ENCODE measurements at places on chromosomes 2 and 18.
A peak's percentile ranks its signal among the peaks of the same experiment; 100 is the strongest.

DNA sequence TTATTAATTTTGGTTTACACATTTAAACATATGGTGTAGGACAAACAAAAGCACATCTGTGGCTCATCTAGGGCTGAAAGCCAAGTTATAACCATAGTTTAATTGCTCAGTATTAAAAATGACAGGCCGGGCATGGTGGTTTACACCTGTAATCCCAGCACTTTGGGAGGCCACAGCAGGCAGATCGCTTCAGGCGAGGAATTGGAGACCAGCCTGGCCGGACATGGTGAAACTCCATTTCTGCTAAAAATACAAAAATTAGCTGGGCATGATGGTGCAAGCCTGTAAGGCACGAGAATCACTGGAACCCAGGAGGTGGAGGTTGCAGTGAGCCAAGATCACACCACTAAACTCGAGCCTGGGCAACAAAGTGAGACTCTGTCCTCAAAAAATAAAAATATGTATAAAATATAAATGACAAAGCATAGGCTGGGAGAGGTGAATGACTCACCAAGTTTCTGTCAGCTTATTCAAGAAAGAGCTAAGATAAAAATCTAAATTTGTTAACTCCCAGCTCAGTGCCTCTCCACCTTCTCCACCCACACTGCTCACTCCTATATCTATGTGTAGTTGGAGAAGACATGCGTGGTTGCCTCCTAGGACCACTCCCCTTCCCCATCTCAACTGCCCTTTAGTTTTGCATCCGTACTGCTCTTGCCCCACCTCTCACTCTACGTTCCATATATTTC, 79.2 kb upstream of the PID1 start:
- DNase-seq = no peak
- no peak overlapping the region for H3K27ac ChIP-seq
- H3K27me3 ChIP-seq = no peaks in the 10 kb centered on the region
- H3K4me3 ChIP-seq = no peak overlapping the region
- H3K4me1 ChIP-seq = no peaks in the 10 kb centered on the region

DNA sequence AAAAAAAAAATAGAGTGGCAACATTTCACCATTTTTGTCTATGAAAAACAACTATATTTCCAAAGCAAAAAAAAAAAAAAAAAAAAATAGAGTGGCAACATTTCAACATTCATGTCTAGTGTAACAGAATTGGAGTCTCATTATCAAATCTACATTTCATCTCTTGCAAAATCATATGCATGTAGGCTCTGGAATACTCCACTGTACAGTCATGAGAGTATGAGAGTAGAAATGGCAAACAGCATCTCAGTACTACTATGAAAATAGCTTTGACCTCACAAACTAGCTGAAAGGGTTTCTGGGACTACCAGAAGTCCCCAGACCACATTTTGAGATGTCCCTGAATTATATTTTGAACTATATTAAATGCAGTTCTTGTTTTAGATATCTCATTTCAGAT, 82.8 kb downstream of the SMAD2 start:
- no peak overlapping the region for H3K4me3 ChIP-seq
- DNase-seq = no peak
- H3K4me1 ChIP-seq = no peaks in the 10 kb centered on the region
- no peak overlapping the region for H3K27ac ChIP-seq

GRCh38 chr2:200297100-200297499, 9.4 kb upstream of the SPATS2L start:
- H3K27ac ChIP-seq = no peak overlapping the region
- H3K4me1 ChIP-seq = peaks cover 18% of the 10 kb centered on the region
- no peak overlapping the region for H3K4me3 ChIP-seq
- DNase-seq = no peak
- no peaks in the 10 kb centered on the region for H3K36me3 ChIP-seq

DNA sequence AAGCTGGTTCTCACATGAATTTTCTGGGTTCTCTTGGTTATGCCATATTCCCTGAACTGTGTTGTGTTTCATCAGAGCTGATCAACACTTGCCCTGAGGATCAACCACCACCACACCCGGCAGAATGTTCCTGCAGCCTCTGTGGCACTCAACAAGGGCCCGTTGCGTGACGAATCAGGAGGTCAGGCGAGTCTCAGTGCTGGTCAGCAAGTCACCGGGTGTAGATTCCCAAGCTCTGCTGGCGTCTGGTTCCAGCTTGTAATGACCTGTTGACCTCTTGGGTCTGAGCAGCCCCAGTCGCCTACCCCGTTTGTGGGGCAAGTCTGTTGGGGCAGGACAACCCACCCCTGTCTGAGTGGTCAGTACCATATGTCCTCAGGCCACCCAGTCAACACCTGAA, 46.0 kb downstream of the ADCY3 start:
- no peaks in the 10 kb centered on the region for H3K4me1 ChIP-seq
- no peak for DNase-seq
- H3K4me3 ChIP-seq = no peak overlapping the region
- H3K27ac ChIP-seq = no peak overlapping the region

- H3K27ac ChIP-seq = no peak overlapping the region
- DNase-seq = no peak
- H3K4me3 ChIP-seq = no peak overlapping the region
- no peaks in the 10 kb centered on the region for H3K4me1 ChIP-seq
- H3K36me3 ChIP-seq = no peaks in the 10 kb centered on the region
These were observed 5.2 kb upstream of the KCNK3 start for GRCh38 chr2:26687328-26687727.

DNA sequence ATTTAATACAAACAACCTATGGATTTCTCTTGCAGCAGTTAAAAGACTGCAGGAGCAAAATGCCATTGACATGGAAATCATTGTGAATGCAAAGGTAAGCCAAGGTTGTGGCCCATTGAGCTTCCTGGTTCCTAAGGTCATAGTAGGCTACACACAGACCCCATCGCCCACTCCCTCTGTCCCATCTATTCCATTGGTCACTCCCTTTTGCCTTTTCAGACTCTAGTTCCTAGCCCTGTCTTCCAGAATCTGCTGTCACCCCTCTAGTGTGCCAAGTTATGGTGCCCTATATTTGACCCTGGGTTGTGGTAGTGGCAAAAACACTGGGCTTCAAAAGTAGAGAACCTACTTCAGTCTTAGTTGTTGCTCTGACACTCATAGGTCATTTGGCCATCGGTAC, 44.7 kb downstream of the UGP2 start:
- H3K27ac ChIP-seq = no peak overlapping the region
- H3K4me3 ChIP-seq = no peak overlapping the region
- peaks cover 3% of the 10 kb centered on the region for H3K4me1 ChIP-seq
- no peaks in the 10 kb centered on the region for H3K27me3 ChIP-seq
- peaks cover 20% of the 10 kb centered on the region for H3K36me3 ChIP-seq

DNA sequence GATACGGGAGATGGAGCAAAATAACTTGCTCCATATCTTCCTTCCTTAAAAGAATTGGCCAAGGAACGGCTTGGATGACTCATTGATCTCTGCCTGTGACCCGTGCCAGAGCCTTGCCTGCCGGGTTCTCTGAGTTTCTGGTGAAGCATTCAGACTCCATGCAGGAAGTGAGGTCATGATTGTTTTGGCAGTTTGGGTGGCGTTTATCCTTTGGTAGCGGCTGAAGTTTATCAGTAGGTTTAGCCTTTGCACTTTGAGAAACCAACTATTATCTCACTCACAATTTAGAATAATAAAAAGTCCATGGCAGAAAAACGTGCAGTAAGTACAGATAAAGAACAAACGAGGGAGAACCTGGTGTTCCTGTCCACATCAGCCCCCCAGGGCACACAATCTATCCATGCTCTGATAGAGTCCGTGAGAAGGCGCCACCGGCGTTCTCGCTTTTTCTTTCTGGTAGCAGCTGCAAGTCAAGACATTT, 15.0 kb upstream of the CTAGE1 start:
- no peaks in the 10 kb centered on the region for H3K27me3 ChIP-seq
- no peaks in the 10 kb centered on the region for H3K4me1 ChIP-seq
- no peak overlapping the region for H3K27ac ChIP-seq

DNA sequence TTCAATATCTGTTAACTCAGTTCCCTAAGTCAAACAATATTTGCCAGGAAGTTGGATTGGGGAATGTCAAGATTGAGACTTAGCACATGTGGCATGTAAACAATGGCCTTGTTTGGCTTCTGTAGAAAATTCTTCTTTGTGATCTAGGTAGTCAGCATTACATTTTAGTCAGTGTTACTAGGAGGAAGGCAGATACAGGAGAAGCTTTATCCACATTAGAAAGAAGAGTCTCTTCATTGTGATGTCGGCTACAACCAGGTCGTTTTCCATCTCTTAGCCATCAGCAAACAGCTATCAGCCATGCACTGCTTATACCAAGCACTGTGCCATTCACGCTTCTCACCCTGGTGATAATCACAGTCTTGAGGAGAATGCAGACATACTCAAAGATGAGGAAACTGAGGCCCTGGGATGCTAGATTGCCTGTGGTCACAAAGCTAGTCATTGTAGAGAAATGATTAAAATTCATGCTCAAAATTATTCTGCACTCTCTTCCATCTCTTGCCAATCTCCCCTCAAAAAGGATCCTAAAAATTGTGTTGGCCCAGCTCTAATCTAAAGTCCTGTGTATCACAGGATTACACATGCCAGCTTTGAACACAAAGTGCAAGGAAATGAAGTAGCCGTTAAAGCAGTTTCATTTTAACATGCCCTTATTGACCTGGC, 3.2 kb downstream of the GALNT5 start:
- H3K4me1 ChIP-seq = no peaks in the 10 kb centered on the region
- H3K4me3 ChIP-seq = peak overlapping the region; percentile 29

- H3K27ac ChIP-seq = no peak overlapping the region
- no peaks in the 10 kb centered on the region for H3K27me3 ChIP-seq
- H3K4me3 ChIP-seq = no peak overlapping the region
- no peak for DNase-seq
- no peaks in the 10 kb centered on the region for H3K4me1 ChIP-seq
These were observed 247.0 kb downstream of the KCNH7 start for GRCh38 chr2:162591403-162592083.

- H3K36me3 ChIP-seq = no peaks in the 10 kb centered on the region
- no peak overlapping the region for H3K4me3 ChIP-seq
- no peak overlapping the region for H3K27ac ChIP-seq
- no peaks in the 10 kb centered on the region for H3K4me1 ChIP-seq
- no peak for DNase-seq
These were observed 936.6 kb upstream of the SLC39A10 start for GRCh38 chr2:194720462-194720861.

- peak overlapping the region; percentile 78 for H3K4me3 ChIP-seq
- peaks cover 21% of the 10 kb centered on the region for H3K4me1 ChIP-seq
- no peak for DNase-seq
- no peaks in the 10 kb centered on the region for H3K27me3 ChIP-seq
- no peaks in the 10 kb centered on the region for H3K36me3 ChIP-seq
These were observed 705 bp downstream of the EFR3B start for GRCh38 chr2:25042321-25043240.

- DNase-seq = no peak
- no peaks in the 10 kb centered on the region for H3K4me1 ChIP-seq
- H3K27ac ChIP-seq = no peak overlapping the region
- H3K36me3 ChIP-seq = no peaks in the 10 kb centered on the region
- H3K4me3 ChIP-seq = no peak overlapping the region
These were observed 249.9 kb downstream of the SH3BP4 start for GRCh38 chr2:235201756-235202155.

- H3K4me3 ChIP-seq = no peak overlapping the region
- no peaks in the 10 kb centered on the region for H3K27me3 ChIP-seq
- H3K27ac ChIP-seq = no peak overlapping the region
These were observed 27.6 kb downstream of the BCL2L11 start for GRCh38 chr2:111148225-111148873.

DNA sequence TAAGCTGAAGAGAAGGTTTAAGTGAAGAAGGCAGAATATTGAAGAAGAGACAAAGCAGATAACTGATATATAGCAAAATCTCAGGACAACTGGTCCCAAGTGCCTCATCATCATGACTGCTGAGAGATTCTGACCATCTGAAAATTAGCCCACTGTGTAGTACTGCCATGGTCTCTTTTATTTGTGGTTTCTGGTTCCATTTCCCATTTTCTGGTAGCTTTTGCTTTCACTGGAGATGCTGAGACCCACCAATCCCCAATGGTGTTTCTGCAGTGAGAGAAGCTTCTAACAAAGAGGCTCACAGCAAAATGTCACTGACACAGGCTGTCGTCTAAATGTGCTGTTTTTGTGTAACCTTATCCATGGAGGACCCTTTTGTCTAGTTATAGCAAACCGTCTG, 79.5 kb downstream of the TMEM163 start:
- H3K4me1 ChIP-seq = no peaks in the 10 kb centered on the region
- DNase-seq = no peak
- H3K4me3 ChIP-seq = no peak overlapping the region
- H3K27me3 ChIP-seq = 0 out of 2 replicates have a peak, but pooled peaks cover 5% of the 10 kb centered on the region
- H3K36me3 ChIP-seq = no peaks in the 10 kb centered on the region
- H3K27ac ChIP-seq = no peak overlapping the region

GRCh38 chr18:8299054-8299980, 309.9 kb upstream of the RAB12 start:
- no peaks in the 10 kb centered on the region for H3K27me3 ChIP-seq
- no peak overlapping the region for H3K27ac ChIP-seq
- no peak overlapping the region for H3K4me3 ChIP-seq
- H3K36me3 ChIP-seq = no peaks in the 10 kb centered on the region

- H3K27ac ChIP-seq = no peak overlapping the region
- no peak overlapping the region for H3K4me3 ChIP-seq
- no peak for DNase-seq
- H3K36me3 ChIP-seq = no peaks in the 10 kb centered on the region
- H3K4me1 ChIP-seq = no peaks in the 10 kb centered on the region
These were observed 564.6 kb upstream of the PKDCC start for GRCh38 chr2:41483226-41483625.

DNA sequence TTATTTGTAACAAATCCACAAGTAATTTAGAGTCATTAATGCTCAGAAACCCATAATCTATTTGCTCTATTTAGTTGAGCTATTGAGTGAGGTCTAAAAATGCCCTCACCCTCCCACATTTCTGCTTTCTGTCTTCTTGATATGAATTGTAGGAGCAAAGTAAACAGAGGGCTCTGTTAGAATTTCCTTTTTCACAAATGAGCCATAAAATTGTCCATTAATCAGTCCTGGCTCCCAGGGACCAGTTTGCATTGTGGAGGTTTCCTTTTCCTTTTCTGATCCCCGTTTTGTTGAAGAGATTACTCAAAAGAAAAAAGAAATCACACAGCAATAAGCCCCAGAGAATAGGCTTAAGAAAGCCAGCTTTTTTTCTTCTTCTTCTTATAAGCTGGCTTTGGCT, 476.7 kb downstream of the EPHA4 start:
- H3K27ac ChIP-seq = no peak overlapping the region
- no peaks in the 10 kb centered on the region for H3K4me1 ChIP-seq
- no peak for DNase-seq
- no peaks in the 10 kb centered on the region for H3K36me3 ChIP-seq
- H3K4me3 ChIP-seq = no peak overlapping the region

DNA sequence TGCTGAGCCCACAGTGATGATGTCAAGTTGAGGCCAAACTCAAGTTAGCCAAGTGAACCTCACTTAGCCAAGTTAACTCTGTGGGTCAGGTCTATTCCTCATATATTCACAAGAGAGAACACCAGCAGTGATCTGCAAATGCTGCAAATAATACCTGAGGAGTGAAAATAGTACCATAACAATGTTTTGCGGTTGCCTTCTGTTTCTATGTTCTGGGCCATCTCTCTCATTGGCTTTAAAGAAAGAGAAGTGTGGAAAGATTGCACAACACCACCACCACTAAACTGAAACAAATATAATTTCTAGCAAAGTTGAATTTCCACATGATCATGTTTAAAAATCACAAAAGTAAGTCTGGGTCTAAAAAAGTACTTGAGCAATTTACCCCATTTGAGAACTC, 211.1 kb upstream of the GALNT5 start:
- no peak overlapping the region for H3K27ac ChIP-seq
- no peak overlapping the region for H3K4me3 ChIP-seq
- no peaks in the 10 kb centered on the region for H3K4me1 ChIP-seq
- H3K36me3 ChIP-seq = no peaks in the 10 kb centered on the region
- H3K27me3 ChIP-seq = no peaks in the 10 kb centered on the region

- no peaks in the 10 kb centered on the region for H3K4me1 ChIP-seq
- no peak overlapping the region for H3K27ac ChIP-seq
- H3K27me3 ChIP-seq = no peaks in the 10 kb centered on the region
These were observed 174.5 kb upstream of the MGAT5 start for GRCh38 chr2:134079373-134079772.

Data from Panc1 (cell line).